Heart left ventricle (tissue), 16 donors: ENCODE measurements at places on chromosomes 2 and 18. TPM values are rescaled to one million over a fixed set of nuclear protein-coding genes. Genes with fewer than 3 reads are reported as not detected.

DNA sequence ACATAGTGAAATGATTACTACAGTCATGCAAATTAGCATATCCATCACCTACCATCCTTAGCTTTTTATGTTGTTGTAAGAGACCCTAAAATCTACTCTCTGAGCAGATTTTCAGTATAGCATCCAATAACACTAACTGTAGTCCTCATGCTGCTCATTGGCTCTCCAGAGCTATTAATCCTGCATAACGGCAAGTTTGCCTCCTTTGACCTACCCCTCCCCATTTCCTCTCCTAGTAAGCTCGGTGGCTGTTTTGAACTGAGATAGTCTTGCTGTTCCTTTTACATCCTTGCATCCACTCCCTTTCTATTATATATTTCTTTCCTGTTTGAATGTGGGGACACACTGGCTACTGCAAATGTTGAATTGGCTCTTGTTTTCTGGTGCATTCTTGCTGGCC lies 481.5 kb downstream of the TSN start:
- H3K27me3 ChIP-seq = no peaks in the 10 kb centered on the region
- H3K4me1 ChIP-seq = no peaks in the 10 kb centered on the region
- H3K4me3 ChIP-seq = no peak overlapping the region
- H3K36me3 ChIP-seq = no peaks in the 10 kb centered on the region
- no peak overlapping the region for H3K27ac ChIP-seq

- no peak overlapping the region for H3K27ac ChIP-seq
- no peaks in the 10 kb centered on the region for H3K27me3 ChIP-seq
- H3K4me3 ChIP-seq = no peak overlapping the region
- DNase-seq = no peak
- H3K36me3 ChIP-seq = no peaks in the 10 kb centered on the region
- H3K4me1 ChIP-seq = peaks cover 8% of the 10 kb centered on the region
These were observed 45.5 kb upstream of the IHH start for GRCh38 chr2:219106251-219106650.

- H3K4me3 ChIP-seq = peak overlapping the region; percentile 76
- no peaks in the 10 kb centered on the region for H3K36me3 ChIP-seq
- DNase-seq = peak; percentile 13
These were observed 412 bp downstream of the GPD2 start for GRCh38 chr2:156436497-156437085.

GRCh38 chr18:25533218-25533617 lies 181.3 kb upstream of the ZNF521 start:
- H3K27ac ChIP-seq = no peak overlapping the region
- H3K4me3 ChIP-seq = no peak overlapping the region
- no peaks in the 10 kb centered on the region for H3K27me3 ChIP-seq
- no peak for DNase-seq
- no peaks in the 10 kb centered on the region for H3K36me3 ChIP-seq

GRCh38 chr18:50814395-50814794 lies 5.4 kb downstream of the MRO start:
- H3K36me3 ChIP-seq = no peaks in the 10 kb centered on the region
- no peak overlapping the region for H3K27ac ChIP-seq
- H3K27me3 ChIP-seq = no peaks in the 10 kb centered on the region
- DNase-seq = no peak

DNA sequence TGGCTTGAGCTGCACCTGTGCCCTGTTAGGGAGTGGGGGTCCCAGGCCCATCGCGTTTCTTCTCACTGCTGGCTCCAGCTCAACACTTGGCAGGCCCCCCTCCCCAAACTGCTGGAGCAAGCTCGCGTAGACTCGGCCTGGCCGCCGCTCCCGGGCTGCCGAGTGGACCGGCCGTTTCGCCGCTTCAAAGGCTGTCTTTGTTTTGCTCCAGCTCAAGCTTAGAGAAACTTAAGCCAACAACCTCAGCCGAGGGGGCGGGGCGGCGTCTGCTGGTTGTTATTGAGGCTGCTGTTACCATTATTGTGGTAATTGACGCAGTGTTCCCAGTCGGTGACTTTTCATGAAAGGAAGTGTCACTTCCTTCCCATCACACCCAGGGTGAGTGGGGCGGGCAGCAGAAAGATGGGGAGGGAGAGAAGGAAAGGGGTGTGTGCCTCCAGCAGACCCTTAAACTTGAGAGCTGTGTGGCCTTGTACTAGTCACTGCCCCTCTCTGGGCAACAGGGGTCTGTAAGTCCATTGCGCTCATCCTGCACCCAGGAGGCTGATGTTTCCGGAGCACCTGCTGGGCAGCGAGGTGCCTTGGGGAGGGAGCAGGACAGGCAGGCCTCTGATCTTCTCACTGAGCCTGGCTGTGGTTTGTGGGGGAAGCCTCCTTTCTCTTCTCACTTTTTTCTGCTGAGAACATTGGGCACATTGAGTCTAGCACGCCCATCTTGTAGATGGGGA lies 2.1 kb downstream of the ARID5A start:
- no peak overlapping the region for H3K27ac ChIP-seq
- H3K4me1 ChIP-seq = peaks cover 7% of the 10 kb centered on the region
- H3K36me3 ChIP-seq = no peaks in the 10 kb centered on the region
- peak overlapping the region; percentile 98 for H3K4me3 ChIP-seq

GRCh38 chr18:31218671-31219383 lies 56.2 kb upstream of the DSC1 start:
- DNase-seq = no peak
- no peak overlapping the region for H3K4me3 ChIP-seq
- no peaks in the 10 kb centered on the region for H3K27me3 ChIP-seq

Gene HPCAL1
- 22.9 TPM for total RNA-seq

DNA sequence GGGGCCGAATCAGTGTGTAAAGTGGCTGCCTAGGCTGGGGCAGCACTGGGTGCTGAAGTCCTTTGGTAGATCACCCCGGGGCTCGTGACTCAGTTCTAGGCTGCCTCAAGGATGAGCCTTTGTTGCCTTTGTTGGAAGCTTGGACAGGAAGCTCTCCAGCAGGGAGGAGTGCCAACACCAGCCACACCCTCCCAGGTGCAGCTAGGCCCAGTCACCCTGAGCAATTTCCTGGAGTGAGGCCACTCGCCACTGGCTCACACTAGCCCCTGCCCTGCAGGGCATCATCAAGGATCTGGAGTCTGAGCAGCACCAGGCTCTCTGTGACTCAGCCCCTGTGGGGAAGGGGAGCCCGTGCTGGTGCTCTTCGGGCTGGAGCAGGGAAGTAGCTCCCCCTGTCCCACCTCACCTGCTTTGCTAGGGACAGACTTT lies 6.7 kb upstream of the SDC1 start:
- H3K4me1 ChIP-seq = no peaks in the 10 kb centered on the region
- H3K27me3 ChIP-seq = no peaks in the 10 kb centered on the region
- no peak overlapping the region for H3K27ac ChIP-seq
- H3K36me3 ChIP-seq = no peaks in the 10 kb centered on the region
- no peak overlapping the region for H3K4me3 ChIP-seq

Gene DUSP19
- total RNA-seq = 10.1 TPM

DNA sequence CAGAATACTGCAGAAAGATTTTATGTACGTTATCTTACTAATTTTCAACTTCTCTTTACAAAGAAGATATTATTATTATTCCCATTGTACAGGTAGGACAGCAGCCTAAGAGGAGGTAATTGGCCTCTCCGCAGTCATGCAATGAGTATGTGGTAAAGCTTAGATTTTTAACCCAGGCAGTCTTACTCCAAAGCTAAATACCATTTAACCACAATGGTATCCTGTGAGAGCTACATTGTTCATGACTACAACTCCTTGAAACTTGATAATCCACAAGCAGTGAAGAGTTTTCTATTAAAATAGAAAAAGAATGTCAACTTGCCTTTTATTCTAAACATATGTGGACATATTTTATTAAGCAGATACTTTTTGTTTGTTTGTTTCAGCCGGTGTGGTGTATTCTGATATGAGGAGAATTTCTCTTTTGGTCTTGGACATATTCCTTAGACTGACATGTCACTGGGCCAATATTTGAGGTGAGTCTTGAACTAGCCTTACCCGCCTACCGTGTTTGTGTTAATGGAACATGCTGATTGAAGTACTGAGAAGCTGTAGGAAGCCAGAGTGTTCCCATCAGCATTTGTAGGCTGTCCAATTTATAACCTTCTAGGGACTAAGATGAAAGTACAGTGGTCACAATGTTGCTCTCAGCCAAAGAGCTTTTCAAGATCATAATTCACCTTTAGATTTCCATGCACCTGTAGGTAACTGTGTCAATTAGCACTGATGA lies 293.9 kb upstream of the DCC start:
- no peaks in the 10 kb centered on the region for H3K4me1 ChIP-seq
- no peak overlapping the region for H3K27ac ChIP-seq
- H3K27me3 ChIP-seq = no peaks in the 10 kb centered on the region
- no peaks in the 10 kb centered on the region for H3K36me3 ChIP-seq
- DNase-seq = no peak
- no peak overlapping the region for H3K4me3 ChIP-seq

GRCh38 chr2:107936433-107937359 lies 49.6 kb upstream of the SLC5A7 start:
- no peak overlapping the region for H3K27ac ChIP-seq
- no peaks in the 10 kb centered on the region for H3K4me1 ChIP-seq
- DNase-seq = no peak
- H3K4me3 ChIP-seq = no peak overlapping the region
- H3K27me3 ChIP-seq = no peaks in the 10 kb centered on the region

- H3K27me3 ChIP-seq = no peaks in the 10 kb centered on the region
- H3K27ac ChIP-seq = peak overlapping the region; percentile 98
- peak; percentile 58 for DNase-seq
- H3K36me3 ChIP-seq = no peaks in the 10 kb centered on the region
- H3K4me3 ChIP-seq = peak overlapping the region; percentile 76
- peaks cover 29% of the 10 kb centered on the region for H3K4me1 ChIP-seq
These were observed 506 bp downstream of the BMPR2 start for GRCh38 chr2:202376460-202377206.

- no peaks in the 10 kb centered on the region for H3K27me3 ChIP-seq
- H3K4me1 ChIP-seq = no peaks in the 10 kb centered on the region
- H3K27ac ChIP-seq = no peak overlapping the region
These were observed 39.8 kb downstream of the FAM124B start for GRCh38 chr2:224362094-224362493.

DNA sequence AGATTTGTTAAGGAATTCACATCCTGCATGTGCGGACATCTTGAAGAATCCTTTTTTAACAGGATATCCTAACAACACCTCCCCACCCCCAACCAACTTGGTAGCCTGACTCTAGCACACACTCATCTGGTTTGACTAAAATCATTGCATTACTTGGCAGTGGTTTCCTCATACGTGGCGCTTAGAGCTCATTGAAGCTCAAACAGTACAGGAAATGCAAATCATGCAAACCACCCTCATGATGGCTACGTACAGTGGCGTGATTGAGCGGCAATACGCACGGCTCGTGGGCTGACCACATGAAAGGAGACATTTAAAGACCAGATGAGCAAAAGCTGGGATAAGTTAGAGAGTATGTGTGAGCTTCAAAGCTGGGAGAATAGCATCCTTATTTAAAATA lies 336.2 kb downstream of the ZEB2 start:
- no peaks in the 10 kb centered on the region for H3K36me3 ChIP-seq
- no peak overlapping the region for H3K4me3 ChIP-seq
- H3K27ac ChIP-seq = no peak overlapping the region
- no peak for DNase-seq

Gene STK17B
- total RNA-seq = 5.3 TPM

DNA sequence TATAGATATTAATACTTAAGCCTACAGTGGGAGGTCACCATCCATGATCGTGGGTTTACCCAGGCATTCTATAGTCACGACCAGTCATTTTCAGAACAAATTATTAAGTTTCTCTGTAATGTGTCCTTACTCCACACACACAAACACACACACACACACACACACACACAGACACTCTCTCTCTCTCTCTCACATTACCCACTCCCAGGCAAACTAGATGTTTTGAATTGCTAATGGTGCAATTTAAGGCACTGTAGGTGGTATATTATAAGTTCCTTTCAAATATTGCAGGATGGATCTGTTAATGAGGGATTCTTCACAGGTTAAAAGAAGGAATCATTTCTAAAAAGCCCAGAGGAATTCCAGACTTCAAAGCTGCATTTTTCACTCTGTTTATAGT lies 657.8 kb downstream of the MBD2 start:
- no peaks in the 10 kb centered on the region for H3K27me3 ChIP-seq
- H3K4me1 ChIP-seq = no peaks in the 10 kb centered on the region
- DNase-seq = no peak
- no peaks in the 10 kb centered on the region for H3K36me3 ChIP-seq
- H3K4me3 ChIP-seq = no peak overlapping the region
- no peak overlapping the region for H3K27ac ChIP-seq

GRCh38 chr2:152466980-152467676 lies 132.2 kb downstream of the FMNL2 start:
- H3K27ac ChIP-seq = peak overlapping the region; percentile 11
- H3K4me1 ChIP-seq = peaks cover 49% of the 10 kb centered on the region
- no peaks in the 10 kb centered on the region for H3K36me3 ChIP-seq
- H3K27me3 ChIP-seq = no peaks in the 10 kb centered on the region

DNA sequence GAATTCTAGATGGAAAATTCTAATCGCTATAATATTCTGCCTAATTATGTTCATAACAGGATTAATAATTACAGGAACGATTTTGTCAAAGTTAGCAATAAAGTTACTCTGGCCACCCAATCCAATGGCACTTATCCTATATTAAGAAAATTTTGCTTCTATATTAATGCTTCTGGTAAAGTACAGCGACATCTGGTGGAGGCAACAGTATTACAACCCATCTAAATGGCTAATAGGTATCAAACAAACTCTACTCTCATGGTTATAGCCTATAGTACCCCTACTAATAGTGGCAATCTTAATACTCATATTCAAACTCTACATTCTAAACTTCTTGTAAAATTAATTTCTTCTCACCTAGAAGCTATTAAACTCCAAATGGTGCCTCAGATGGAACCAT lies 1084.7 kb upstream of the LRRTM1 start:
- no peak overlapping the region for H3K27ac ChIP-seq
- H3K4me1 ChIP-seq = no peaks in the 10 kb centered on the region
- H3K27me3 ChIP-seq = no peaks in the 10 kb centered on the region

GRCh38 chr2:232888839-232889529 lies 18.9 kb downstream of the SNORC start:
- peaks cover 26% of the 10 kb centered on the region for H3K27me3 ChIP-seq
- H3K36me3 ChIP-seq = no peaks in the 10 kb centered on the region
- no peak for DNase-seq

GRCh38 chr2:221422516-221423209 lies 149.4 kb downstream of the EPHA4 start:
- no peak for DNase-seq
- H3K36me3 ChIP-seq = peaks cover 53% of the 10 kb centered on the region

GRCh38 chr2:40256649-40257048 lies 195.2 kb downstream of the SLC8A1 start:
- no peaks in the 10 kb centered on the region for H3K27me3 ChIP-seq
- H3K4me3 ChIP-seq = no peak overlapping the region
- peaks cover 5% of the 10 kb centered on the region for H3K4me1 ChIP-seq
- no peaks in the 10 kb centered on the region for H3K36me3 ChIP-seq

Gene OTOS
- total RNA-seq = 1.1 TPM
